Renal pelvis (tissue), 12 donors: ENCODE measurements at places on chromosomes 7 and 10. TPM values are rescaled to one million over a fixed set of nuclear protein-coding genes. Genes with fewer than 3 reads are reported as not detected.

GRCh38 chr7:154299736-154300135, 247.5 kb downstream of the DPP6 start:
- DNase-seq: no peak

SEC31B gene
- 13.9 TPM for polyA plus RNA-seq

DNA sequence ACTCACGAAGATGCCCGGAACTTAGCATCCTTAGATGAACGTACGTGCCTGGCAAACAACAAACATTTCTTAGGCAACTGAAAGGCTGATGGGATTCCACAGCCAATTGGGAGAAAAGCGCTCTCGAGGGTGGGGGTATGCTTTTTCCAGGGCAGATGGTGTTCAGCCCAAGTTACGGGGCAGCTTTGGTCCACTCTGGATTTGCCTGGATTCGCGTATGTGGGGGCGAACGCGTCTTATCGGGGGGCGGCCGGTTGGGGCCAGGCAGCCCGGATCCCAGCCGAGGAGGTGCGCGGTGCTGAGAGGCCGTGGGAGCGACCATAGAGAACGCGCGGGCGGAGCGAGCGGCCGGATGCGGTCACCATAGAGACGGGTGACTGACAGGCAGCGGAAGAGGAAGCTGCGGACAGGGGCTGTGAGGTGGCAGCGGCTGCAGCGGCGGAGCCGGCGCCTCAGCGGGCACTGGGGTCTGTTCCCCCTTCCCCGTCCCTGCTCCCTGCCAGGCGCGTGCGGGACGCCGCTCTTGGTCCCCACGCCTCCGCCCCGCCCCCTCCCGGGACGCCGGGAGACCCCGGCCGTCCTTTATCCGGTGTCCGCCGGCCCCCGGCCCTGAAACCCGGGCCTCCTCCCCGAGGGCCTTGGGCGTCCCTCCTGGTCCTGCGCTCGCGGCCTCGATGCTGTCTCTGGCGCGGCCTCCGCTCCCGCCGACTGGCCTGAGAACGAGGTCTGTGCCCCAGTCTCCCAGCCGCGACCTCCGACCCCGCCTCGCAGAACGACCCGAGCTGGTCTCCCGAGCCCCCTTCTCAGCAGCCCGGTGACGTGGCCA, at the start of gene CHPF2:
Gene CHPF2 (plus strand): TSS at position 393 of the 826 bp plus-strand sequence. CDS start 1,529 bp downstream, outside the sequence.
- peak; percentile 85 for DNase-seq

PDZD7 gene
- polyA plus RNA-seq: 2.8 TPM

DNA sequence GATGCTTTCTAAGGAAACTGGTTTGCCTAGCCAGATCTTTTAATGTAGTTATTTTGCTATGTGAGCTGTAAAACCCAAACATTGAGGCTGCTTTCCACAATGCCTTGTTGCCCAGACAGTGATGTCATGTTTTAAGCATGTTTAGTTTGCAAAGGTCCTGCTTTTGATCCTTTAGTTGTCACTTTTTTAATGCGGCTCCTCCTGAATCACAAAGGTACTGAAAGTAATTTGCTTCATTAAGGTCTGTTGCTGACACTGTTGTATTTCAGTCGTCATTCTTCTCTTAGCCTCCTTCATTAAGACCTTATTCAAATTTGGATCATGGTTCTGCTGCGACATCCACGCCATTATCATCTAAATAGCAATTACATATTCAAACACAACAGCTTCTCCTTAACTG, 10.6 kb downstream of the RPA3 start:
- DNase-seq: peak; percentile 19

- DNase-seq: peak; percentile 34
Measured at GRCh38 chr10:27998178-27998953, 513 bp downstream of the ODAD2 start.

TSPAN33 gene
- 79.6 TPM for polyA plus RNA-seq

MAT1A gene
- polyA plus RNA-seq: 1.5 TPM

DNA sequence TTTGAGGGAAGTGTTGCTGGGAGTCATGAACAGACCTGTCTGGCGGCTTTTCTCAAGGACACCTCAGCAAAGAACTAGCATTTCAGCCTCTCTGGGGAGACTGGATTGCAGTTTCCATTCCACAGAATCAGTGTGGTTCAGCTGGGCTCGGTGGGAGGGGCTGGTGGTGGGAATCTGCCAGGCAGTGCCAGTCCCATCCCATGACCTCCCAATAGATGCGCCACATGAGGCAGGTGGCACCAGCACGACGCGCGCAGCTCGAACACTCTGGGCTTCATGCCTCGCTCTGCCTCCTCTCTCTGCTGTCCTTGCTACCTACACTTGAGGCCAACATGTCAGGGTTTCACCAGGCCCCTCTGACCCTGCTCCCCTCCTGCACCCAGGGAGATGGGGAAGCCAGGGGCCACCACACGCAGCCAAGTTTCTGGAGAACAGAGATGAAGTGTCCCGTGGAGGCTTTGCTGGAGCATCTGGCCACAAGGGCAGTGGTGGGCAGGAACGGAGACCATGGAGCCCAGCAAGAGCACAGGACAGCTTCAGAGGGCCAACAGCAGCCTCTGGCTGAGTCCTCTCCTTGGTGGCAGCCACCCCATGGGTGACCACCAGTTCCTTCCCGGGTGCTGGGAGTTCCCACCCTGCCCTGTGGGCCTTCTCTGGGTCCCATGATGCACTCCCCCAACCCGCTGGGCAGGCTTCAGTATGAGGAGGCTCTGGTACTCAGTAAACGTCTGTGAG, 2.3 kb downstream of the NACAD start:
- DNase-seq: no peak

GRIFIN gene
- polyA plus RNA-seq: 0.31 TPM

GRCh38 chr7:84364708-84365107, 170.1 kb upstream of the SEMA3A start:
- DNase-seq: no peak

DNA sequence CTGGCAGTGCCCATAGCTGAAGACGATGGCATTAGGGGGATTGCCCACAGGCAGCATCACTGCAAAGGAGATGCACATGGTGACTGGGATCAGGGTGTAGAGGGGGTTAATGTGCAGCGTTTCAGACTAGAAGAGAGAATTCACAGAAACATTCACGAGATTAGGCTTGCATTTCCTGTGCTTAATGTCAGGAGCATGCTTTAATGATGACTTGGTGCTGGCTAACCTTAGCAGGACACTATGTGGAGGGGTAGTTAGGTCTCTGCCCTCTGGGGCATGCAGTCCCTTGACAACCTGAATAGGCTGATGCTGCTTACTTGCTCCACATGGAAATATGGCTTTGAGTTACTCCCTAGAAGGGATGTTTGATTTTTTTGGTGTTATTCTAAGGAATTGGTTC, 21.8 kb downstream of the STMP1 start:
- DNase-seq: no peak

NACAD gene
- polyA plus RNA-seq: 10.8 TPM

AKR1C4 gene
- not detected for polyA plus RNA-seq

PILRA gene
- 4.5 TPM for polyA plus RNA-seq

HOXA6 gene
- 34.8 TPM for polyA plus RNA-seq

DNA sequence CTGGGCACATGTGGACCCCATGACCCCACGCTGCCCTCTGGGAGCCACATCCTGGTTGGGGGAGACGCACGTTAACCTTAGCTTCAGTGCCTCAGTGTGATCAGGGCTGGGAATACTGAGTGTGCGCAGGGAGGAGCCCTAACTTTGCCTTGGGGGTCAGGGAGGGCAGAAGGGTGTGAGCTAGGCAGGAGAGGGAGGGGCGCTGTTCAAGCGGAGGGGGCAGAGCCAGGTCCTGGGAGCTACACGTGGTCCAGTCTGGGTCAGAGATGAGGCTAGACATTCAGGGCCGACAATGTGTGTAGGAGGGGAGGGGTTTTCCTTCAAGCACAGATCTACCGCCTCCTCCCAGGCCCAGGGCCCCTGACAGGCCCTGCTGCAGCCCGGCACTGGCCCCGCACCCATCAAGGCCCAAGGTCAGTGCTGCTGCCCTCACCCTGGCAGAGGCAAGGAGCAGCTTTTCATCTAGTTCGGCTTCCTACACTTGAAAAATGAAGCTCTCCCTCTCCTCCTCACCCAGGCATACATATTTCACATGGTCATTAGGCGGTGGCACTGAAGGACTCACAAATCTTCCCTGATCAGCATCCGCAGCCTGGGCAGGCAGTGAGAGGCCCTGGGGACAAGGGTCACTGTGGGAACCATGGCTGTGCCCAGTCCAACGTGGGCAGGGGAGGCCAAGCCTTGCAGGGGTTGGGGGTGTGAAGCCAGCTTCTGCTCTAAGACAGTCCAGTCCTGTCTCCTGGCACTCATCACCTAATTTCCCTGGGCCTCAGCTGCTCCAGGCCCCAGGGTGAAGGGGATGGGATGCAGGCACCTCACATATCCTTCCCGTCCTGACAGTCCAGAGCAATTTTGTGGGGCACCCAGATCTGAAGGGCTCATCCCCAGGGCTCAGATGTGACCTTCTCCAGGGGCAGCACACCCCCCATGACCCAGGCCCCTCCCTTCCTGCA, 47.3 kb downstream of the C10orf105 start:
- no peak for DNase-seq

DNA sequence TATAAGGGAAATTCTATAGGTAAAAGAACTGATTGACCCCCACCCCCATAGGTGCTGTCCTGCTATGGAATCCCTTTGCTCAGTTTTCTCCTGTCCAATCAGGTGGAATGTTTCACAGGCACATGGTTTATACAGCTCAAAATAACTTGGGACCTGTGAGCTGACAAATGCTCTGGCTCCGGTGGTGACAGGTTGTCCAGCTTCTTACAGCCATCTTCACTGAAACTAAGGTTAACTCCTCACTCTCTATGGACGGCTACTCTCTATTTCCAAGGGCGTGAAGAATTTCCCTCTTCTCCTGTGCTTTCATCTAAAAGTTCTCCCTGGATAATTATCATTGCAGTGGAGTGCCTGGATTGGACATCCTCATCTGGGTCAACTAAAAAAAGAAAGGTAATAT, at the start of gene MYPN:
Gene MYPN (plus strand): TSS at position 158 of the 400 bp plus-strand sequence. CDS start 11,951 bp downstream, outside the sequence.
- no peak for DNase-seq

DNA sequence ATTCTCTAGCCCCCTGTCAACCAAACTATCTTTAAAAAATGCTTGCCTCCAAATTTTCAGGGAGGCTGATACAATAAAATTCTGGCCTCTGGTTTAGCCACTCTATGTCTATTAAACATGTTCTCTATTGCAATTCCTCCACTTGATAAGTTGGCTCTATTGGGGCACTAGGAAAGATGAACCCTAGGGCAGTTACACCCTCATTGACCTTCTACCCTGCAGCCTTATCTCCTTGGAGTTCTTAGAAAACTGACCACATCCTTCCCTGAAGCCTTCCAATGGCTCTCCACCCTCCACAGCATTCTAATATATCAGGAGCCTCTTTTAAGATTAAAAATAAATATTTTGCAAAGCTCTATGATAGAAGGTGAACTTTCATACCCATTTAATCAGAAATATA, 30.6 kb downstream of the SVOPL start:
- no peak for DNase-seq

GRCh38 chr7:142716596-142716995, 32.7 kb upstream of the PRSS1 start:
- DNase-seq: no peak

DNA sequence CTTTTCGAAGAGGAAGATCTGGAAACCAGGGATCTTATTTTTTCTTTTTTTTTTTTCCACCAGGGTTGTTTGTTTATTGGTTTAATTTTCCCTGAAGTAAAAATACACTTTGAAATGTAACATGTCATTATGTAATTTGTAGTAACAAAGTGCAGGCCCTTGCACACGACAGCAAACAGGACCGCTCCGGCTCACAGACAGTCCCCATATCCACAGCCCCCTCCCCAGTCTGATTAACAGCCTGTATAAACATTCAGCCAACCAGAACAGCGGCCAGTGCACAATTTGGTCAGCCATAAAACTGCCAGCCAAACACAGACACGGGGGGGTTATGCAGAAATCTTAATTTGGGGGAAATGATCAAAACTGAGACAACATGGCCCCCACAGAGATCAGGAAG, 431.6 kb upstream of the NPVF start:
- peak; percentile 73 for DNase-seq

DNA sequence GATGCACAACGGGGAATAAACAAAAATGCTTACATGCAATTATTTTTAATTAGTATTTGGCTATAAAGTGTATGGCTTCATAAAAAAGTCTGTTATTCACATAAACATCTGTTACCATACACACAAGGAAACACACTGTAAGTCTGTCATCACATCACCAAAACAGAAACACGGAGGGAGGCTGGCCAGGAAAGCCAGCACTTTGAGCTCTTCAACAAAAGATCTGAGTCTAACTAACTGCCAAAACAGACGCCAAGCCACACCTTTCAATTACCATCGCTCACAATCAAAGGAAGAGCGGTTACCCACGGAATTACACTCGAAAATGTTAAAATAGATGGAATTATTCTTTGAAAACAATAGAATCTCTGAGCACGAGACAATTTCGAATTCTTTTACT, 49.2 kb upstream of the MGMT start:
- DNase-seq: no peak

DNA sequence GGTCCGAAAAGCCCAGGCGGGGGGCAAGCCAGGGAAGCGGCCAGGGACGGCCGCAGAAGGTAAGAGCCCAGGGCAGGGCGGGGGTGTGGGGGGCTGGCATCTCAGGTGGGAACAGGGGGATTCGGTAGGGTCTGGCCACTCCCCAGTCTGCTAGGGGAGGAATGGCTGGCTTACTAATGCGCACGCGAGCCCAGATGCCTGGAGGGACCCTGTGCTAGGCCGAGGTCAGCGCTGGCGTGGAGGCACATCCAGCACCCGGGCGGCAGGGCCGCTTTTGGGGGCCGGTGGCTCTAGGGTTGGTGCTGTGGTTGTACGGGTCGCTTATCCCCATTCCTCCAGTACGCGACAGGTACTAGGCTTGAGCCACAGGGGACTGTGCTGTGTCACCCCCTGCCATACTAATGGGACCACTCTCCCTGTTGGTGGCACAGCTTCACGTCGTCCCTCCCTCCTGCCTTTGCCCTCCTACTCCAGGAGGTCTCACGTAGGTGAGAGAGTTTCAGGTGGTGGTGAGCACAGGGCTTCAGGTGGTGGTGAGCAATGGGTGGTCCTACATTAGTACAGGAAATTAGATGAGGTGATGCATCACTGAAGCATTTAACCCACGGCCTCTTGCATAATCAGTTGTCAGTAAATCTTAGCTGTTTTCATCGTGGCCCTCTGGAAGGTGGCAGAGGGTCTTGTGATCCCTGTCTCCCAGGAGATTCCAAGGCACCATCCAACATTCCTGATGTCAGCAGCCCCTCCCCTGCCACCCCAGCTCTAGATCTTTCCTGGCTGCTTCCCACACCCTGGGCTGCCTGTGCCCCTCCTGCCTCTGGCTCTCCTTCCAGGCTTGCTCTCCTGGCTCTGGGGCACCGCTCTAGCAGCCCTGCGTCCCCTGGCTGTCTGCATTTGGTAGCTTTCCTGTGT, 971 bp downstream of the AEBP1 start:
- no peak for DNase-seq

GRCh38 chr7:27972276-27972675, 208.3 kb downstream of the JAZF1 start:
- no peak for DNase-seq

BUD31 gene
- polyA plus RNA-seq: 108 TPM

FKBP6 gene
- 0.56 TPM for polyA plus RNA-seq

GRCh38 chr10:114975091-114975490, 37.1 kb downstream of the TRUB1 start:
- DNase-seq: no peak

HPS6 gene
- 12.4 TPM for polyA plus RNA-seq
